Esophagus muscularis mucosa (tissue), 4 donors: ENCODE measurements at places on chromosomes 5 and 9.

DNA sequence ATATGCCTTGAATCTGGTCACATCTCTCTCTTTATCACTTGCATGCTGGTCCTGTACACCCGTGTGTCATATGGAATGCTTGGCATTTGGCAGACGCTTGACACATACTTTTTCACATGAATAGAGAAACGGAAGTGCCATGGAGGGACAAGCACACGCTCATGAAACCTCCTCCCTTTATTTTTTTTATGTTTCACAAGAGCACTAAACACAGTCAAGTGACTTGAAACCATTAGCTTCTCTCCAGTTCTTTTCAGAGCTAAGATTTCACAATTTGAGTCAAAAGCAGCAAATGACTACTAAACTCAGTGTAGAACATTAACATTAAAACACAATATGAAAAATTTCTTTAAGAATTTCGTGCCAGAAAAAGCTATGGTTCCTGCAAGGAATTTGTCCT is 151.1 kb downstream of the DOCK2 start:
- DNase-seq, result no peak

- peak; percentile 89 for DNase-seq
Observed at GRCh38 chr9:7147121-7148090, 389.6 kb downstream of the KDM4C start.

- no peak for DNase-seq
Observed at GRCh38 chr9:124390794-124391658, 24.2 kb downstream of the PSMB7 start.

DNA sequence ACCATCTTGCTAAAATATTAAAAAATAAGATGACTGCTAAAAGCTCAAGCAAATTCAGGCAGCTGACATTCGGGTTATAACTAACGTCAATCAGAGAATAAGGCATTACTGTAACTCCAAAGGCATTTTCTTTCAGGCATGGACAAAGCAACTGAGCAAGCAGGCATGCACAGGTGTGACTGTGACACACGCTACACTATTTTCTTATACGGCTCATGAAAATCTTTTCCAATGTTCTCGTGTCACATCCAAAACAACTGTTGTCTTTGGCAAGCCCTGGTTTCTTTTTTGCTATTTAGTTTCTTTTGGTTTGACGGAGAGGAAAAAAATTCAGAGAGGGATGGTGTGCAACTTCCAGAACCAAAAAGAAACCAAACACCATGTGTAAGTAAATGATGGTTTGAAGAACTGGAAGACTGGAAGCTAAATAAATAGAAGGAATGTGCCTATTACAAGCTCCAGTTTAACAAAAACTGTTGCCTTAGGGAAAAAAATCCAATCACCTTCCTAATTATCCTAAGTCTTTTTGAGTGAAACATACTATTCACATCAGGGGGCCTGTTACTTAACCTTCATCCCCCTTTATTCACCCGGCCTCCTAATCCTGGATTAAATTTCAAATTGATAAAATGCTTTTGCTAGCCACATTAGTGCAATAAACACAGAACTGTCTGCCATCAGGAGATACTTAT is 277.6 kb downstream of the PSAT1 start:
- DNase-seq, result no peak

- DNase-seq, result no peak
Observed at GRCh38 chr5:143682246-143682905, 129.6 kb upstream of the HMHB1 start.

GRCh38 chr5:77641963-77642737 is 3.6 kb upstream of the OTP start:
- no peak for DNase-seq

DNA sequence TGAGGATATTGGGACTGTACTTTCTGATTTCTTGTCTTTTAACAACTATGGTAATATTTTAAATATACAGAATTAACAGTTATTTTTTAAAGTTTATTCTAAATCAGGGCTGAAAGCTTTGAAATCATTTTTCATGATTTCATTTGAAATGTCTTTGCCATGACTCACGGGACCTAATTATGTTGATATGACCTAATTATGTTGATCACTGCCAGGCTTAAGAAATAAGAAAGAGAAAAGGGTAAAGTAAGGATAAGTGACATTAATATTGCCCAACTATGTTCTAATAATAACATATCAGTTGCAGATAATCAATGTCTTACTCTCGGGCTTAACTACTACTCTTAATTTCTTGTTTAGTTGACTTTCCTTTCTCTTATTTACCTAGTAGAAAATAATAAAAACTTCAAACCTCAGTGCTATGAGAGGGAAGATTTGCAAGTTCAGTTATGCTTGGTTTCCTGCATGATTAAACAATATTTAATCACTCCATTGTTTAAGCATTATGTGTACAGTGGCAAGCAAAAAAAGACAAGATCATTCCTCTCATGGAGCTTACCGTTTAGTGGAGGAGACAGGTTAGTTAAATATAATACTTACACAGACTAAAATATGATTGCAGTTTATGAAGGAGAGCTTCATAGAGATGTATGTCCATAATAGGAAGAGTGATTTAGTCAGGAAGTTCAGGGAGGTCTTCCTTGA is 67.0 kb upstream of the EIF4EBP3 start:
- DNase-seq, result no peak

- peak; percentile 4 for DNase-seq
Observed at GRCh38 chr5:73638344-73639095, 12.5 kb downstream of the ARHGEF28 start.

DNA sequence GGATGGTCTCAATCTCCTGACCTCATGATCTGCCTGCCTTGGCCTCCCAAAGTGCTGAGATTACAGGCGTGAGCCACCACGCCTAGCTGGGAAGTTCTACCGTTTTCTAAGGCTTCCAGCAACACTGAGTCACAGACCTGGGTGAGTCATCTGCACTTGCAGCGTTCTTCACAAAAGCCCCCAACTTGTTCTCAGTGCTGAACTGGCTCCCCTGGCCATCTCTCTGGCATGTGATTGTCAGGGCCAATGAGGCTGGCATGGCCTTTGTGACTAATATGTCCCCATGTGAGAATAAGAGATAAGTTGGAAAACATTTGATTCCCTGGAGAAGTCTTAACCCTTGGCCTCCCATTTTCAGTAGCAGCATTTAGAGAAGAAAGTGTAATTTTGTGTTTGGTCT is 124.4 kb downstream of the WDR41 start:
- peak; percentile 62 for DNase-seq

GRCh38 chr9:79641070-79641469 is 69.3 kb downstream of the TLE4 start:
- DNase-seq, result no peak

DNA sequence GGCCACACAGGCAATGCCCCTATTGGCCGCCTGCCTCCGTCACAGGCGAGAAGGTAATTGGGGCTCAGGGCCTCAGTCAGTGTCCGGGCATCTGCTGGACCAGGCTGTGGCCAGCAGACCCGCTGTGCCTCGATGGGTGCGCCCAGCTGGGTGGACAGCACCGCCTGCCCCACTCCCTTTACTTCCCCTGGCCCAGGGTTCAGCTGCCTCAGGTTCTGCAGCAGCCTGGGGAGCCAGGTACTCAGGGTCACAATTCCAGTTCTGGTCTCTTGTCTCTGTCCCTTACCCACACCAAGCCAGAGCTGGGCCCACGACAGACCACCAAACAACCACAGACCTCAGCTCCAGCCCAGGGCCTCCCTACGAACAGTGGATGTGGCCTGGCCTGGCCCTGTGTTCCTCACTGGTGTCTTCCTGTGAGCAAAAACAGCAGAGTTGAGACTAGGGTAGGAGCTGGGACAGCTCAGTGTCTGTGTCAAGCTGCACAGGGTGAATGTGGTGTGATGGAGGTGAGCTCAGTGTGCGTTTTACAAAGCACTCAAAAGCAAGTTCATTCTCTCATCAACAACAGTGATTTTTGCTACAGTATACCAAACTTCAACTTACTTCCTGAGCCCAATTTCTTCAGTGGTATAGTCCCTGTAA is 33.4 kb upstream of the SUSD3 start:
- no peak for DNase-seq

GRCh38 chr5:148482196-148482595 is 98.4 kb downstream of the FBXO38 start:
- DNase-seq, result no peak

GRCh38 chr9:20692554-20692953 is 8.5 kb downstream of the FOCAD start:
- no peak for DNase-seq

GRCh38 chr9:131587906-131588305 is 42.6 kb downstream of the PRRT1B start:
- no peak for DNase-seq

DNA sequence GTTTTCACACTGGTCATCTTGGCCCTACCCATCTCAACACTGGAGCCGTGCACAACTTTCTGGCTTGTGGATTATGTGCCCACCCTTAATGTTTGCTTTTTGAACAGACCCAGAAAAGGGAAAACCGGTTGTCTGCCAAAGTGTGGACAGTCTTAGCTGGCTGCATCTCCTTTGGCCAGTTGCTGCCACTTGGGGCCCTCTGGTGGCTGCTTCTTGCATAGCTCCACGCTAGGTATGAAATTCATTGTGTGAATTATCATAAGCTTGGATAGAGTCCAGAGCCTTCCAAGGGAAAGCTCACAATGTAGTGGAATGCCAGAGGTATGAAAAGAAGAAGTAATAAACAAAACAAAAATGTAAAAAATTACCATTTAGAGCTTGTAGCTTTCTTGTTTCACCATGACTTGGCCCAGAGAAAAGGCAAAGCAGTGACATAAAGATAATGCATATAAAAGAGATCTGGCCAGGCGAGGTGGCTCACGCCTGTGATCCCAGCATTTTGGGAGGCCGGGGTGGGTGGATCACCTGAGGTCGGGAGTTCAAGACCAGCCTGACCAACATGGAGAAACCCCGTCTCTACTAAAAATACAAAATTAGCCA is 12.5 kb upstream of the SLC36A3 start:
- no peak for DNase-seq

- DNase-seq, result peak; percentile 89
Observed at GRCh38 chr5:133552925-133553525, 59.3 kb downstream of the FSTL4 start.

- DNase-seq, result no peak
Observed at GRCh38 chr5:147759441-147759840, 23.1 kb downstream of the JAKMIP2 start.

GRCh38 chr5:66602621-66603020 is 6.4 kb downstream of the MAST4 start:
- no peak for DNase-seq

- no peak for DNase-seq
Observed at GRCh38 chr9:70901746-70902145, 219.7 kb downstream of the TRPM3 start.

DNA sequence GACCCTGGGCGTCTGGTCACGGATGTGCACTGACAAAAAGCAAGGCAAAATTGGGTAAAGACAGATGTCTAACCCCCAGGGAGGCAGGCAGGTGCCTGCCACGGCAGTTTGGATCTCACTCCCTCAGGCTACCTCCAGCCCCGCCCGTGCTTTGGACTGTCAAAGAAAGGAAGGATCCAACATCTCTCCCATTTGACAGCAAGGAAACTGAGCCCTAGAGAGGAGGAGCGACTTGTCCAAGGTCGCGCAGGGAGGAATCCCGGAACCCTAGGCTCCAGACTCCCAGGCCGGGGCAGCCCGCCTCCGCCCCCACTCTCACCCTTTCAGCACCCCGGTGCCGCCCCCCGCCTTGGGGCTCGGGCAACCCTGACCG is 376 bp downstream of the GOLGA1 start:
- peak; percentile 92 for DNase-seq

DNA sequence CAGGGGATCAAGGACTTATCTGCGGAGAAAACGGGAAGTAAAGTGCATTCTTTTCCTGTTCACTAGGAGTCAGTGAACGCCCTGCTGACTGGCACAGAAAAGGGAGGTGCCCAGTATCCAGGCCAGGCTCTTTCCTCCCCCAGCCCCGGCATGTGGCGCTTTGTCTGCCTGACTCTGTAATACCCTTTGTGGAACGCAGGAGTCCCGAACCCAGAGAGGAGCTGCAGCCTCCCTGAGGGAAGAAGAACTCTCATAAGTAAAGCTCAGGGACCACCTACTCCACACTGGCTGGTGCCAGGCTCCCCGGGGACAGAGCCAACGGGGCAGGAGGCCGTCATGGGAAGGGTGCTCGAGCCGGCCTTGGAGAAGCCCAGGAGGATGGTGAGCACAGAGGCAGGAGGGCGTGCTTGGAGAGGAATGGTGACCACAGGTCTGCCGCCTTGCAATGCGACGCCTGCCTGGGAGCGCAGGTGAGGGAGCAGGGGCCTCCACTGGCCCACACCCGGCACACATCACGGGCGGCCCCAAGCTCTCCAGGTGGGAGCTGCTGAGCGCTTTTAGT is 31.5 kb downstream of the VAV2 start:
- no peak for DNase-seq

DNA sequence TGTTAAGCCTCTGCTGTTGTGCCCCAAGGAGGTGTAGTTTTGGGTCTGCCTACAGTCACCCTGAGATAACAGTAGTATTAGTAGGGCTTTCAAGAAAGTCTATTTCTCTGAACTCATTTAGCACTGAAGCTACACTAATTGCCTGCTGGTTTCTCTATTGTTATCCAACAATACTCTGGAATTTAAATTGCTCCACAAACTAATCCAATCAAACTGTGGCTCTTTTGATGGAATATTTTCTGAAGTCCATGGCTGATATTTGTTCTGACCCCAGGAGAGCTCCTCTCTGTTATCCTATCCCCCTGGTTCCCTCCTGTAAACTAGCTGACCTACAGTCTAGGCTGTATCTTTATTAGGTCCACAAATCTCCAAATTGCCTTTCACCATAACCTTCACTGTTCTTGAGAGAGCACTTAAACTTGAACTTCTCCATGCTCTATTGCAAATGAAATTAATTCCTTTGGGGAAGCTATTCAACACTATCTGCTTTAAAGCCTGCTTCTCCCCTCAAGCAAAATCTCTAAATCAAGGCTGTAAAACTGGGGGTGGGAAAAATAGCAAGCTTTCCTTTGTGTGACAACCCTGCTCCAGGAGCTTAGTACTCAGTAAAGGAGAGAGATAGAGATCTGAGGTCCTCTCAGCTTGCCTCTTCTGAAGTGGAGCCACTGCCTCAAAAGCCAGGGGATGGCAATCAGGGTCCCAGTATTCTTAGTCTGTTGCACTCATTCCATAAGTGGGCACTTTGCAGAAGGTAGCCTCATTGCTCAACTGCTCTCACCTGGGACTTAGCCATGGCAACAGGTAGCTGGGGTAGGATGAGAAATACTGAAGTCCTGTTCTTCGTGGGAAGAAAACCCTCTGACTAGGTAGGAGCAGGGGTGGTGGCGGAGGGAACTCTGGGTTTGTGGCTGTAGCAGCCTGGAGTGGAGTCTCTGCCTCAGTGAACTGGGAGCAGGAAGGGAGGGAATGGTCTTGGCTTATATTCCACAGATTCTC is 110.9 kb downstream of the MACIR start:
- no peak for DNase-seq
